Activated B cell treated with CpG ODN at 0.5 μM for 24 hours (primary cell): ENCODE measurements at places on chromosomes 12 and 14. TPM values are rescaled to one million over a fixed set of nuclear protein-coding genes. Genes with fewer than 3 reads are reported as not detected.

Gene STON2
- 0.51 TPM in 1 of 2 replicates, not detected in the other for total RNA-seq

Gene CACNA1C
- 0.02 TPM in 2 replicates for total RNA-seq

DNA sequence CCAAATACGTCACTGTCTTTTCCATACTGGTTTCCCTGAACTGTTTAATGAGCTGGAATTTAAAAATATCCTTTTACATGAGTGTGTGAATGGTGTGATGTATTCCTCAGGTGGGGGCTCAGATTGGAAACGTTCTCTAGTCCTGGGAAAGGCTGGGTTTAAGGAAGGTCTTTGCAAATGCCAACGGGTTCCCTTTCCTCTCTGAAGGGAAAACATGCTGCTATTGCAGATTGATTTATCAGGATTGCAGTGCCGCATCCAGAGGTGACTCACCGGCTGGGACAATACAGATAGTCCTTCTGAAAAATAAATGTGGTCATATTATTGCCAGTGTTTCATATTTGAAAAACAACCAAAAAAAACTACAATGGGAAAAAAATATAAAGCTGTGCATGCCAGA lies 193.1 kb upstream of the FLRT2 start:
- DNase-seq, result no peak

DNA sequence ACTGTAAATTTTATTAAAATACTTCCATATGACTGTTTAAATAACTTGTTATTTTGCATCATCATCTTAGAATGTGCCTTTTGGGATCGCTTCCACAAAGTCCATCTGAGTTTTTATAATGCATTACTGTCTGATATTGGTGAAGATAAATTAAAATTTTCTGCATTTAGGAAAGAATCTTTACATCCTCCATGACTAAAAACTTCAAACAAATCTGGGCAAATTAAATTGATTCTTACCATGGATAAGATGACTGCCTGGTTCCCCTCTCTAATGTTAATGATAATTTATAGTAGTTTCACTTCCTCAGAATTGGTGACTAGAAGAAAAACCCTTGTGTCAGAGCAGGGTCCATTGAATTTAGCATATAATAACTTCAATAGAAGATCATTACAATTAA lies 94.7 kb upstream of the SLC38A4 start:
- DNase-seq, result no peak
